ENCODE measurements at places on chromosomes 7 and 10.

DNA sequence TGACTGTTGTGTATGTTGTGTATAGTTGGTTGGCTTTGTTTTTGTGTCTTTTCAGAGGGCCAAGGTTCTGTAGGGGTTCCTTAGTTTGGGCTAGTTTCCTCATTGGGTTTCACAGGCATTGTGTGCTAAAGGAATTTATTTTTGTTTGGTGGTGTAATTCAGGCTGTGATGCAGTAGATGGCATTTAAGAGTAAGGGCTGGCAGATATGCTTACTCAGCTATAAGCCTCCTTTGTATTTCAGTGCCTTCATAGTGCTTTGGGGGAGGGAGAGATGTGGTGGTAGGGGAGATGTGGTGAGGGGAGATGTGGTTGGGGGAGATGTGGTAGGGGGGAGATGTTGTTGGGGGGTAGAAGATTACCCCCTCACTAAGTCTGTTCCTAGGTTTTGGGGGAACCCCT, 91.7 kb downstream of the SLC25A40 start:
- no peak for DNase-seq

DNA sequence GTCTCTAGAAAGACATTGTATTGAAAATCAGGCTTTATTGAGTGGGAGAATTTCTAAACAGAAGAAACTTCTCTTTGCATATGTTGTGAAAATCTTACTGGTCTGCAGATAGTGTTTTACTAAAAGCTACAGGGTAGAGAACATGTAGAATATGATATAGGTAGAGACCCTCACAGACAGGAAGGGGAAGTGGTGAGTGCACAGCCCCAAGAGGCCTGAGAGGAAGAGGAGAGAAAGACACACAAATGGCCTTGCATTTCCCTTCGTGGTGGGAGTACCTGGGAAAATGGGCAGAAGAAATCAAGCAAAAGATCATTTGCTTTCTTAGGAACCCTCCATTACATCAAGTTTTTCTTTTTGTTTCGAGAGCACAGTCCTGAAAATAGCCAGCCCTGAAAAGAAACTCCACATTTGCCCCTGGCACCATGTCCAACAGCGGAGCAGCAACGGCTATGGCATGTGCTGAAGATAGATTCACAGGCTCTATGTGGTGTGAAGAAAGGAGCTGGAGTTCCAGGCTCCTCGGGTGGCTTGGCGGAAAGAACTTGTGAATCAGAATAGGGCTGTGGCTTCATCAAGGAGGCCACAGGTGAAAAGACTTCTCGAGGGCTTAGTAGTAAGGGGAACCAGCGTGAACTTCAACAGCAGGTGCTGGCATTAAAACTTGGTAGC, 143.5 kb downstream of the CALCR start:
- DNase-seq = no peak

DNA sequence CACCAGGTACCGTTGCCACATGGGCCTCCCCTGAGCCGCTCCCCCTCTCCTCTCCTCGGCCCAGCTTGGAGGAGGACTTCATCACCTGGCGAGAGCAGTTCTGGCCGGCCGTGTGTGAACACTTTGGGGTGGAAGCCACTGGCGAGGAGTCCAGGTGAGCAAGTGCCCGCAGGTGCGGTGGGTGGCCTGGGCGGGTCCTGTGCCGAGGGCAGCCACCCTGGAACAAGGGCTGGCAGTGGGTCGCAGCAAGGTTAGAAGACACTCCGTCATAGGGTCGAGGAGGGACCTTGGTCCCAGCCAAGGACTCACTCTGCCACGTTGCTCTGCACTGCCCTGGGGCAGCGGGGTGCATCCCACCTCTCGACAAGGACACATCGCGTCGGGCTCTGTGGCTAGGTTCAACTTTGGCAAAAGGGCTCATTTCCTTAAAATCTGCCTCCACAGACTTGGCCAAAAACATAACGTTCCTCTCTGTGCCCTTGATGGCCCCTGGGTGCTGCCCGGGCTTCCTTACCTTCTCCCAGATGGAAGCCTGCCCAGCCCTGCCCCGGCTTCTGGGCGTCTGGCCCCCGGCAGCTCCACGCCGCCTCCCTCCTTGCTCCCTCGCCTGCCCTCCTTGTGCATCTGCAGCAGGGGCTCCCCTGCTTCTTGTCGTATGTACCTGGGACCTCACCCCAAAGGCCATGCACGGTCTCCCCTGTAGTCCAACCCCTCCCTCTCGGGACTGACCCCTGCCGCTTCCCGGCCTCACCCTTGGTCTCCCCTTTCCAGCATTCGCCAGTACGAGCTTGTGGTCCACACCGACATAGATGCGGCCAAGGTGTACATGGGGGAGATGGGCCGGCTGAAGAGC, 12.7 kb downstream of the TMEM120A start:
- DNase-seq = no peak

DNA sequence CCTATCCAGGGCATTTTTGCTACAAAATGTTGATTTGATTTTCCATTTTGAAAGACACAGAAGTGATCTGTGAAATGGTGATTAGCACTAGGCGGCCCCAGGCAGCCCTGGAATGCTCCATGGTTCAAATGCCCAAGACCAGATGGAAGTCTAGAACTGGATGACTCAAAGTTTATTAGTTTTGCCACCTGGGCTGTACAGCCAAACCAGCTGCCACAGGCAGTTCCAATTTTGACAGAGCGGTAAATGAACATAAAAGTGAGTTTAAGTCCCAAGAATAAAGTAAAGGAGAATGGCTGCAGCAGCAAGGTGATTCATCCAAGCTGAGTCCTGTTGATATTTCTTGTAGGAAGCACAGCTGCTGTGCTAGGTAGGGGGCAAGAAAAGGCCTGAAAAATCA, 180.5 kb downstream of the SUGCT start:
- DNase-seq = peak; percentile 68

DNA sequence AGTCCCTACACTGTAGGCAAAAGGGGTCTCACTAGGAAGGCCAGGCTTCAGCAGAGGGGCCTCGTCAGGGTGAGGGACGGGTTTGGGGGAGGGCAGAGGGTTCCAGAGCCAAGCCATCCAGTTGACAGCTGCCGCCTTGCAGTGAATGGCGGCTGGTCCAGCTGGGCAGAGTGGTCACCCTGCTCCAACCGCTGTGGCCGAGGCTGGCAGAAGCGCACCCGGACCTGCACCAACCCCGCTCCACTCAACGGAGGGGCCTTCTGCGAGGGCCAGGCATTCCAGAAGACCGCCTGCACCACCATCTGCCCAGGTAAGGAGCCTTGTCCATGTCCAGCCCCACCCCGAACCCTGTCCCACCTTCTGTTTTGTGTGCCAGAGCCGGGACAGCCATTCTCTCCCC, 31.6 kb upstream of the SLC29A3 start:
- no peak for DNase-seq

DNA sequence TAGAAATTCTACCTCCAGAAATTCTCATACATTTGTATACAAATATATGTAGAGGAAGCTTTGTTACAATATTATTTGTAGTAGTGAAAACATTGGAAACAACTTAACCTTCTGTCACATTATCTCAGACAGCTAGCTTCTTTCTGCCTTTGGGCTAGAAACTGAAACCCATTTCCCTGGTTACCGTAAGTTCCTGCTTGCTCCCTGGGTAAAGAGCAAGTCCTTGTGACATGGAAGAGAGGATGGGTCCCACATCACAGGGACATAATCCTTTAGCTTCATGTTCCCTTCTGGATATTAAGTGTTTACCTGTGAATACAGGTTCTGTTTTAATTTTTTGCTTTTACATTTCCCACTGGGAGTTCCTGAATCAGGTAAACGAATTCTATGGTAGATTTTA, 41.8 kb downstream of the KLHDC10 start:
- DNase-seq = no peak

- no peak for DNase-seq
These were observed 103.5 kb downstream of the FAM53B start for GRCh38 chr10:124640538-124641231.

GRCh38 chr10:48444266-48444665, 137.8 kb downstream of the MAPK8 start:
- no peak for DNase-seq

DNA sequence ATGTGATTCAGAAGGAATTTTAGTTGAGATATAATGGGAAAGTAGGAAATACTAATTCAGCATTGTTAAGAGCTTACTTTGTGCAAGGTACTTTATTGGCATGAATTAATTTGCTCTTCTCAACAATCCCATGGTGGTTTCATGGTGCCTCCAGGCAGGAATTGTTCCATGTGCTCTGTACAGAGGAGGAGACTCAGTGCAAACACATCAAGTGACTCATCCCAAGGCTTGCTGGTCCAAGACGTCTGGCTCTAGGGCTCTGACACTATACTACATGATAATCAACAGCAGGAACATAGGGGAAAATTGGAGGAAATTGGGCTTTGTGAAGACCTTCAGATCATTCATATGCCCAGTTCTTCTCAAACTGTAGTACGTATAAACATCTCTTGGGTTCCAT, 66.5 kb upstream of the PRKG1 start:
- DNase-seq = no peak

DNA sequence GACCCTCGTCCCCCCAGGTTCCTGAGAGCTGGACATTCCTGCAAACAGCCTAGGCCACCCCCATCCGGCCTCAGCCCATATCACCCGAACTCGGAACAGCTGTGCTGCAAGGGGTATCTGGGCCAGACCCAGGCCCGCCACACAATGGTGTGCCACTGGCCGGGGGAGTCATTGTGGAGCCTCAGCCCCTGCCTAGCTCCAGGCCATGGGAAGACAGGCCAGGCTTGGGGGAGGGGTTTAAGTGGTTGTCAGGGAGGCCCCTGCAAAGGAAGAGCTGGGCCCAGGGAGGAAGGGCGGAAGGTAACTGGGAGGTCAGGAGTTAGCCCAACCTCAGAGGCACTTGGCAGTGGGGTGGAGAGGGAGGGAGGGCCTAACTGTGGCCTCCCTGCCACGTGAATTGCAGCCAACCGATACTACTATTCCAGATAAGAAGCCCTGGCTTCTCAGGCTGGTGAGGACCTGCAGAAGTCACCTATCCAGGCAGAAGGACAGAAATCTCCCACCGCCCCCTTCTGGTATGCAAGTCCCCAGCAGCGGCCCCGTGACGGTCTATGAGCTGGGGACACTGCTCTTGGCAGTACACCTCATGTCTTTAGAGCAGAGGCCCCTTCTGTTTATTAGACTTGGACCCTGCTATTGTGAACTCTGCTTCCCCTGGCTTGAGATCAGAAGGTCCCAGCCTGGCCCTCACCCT, 26.8 kb downstream of the VSIR start:
- DNase-seq = no peak

Measured in astrocyte (in vitro differentiated cells and primary cell).